Lung microvascular endothelial cell (primary cell): ENCODE measurements at places on chromosomes 6 and 20. TPM values are rescaled to one million over a fixed set of nuclear protein-coding genes. Genes with fewer than 3 reads are reported as not detected.
A peak's percentile ranks its signal among the peaks of the same experiment; 100 is the strongest.

DNA sequence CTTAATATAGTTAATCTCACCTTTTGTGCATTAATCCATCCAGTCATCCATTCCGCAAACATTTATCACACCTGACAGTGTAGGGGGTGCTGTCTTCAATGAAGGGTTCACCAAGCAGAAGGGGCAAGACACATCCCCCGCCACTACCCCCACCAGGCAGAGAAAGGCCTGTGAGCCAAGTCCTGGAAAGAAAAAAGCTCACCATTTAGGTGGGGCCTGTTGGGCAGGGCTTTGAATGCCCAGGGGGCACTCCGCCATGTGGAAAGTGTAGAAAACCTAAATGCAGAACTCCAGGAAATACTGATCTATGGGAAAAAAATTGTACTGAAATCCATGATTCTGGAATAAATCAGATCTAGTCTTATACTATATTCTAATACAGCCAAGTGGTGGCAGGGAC, 4.8 kb upstream of the STX16 start:
- DNase-seq: no peak

DNA sequence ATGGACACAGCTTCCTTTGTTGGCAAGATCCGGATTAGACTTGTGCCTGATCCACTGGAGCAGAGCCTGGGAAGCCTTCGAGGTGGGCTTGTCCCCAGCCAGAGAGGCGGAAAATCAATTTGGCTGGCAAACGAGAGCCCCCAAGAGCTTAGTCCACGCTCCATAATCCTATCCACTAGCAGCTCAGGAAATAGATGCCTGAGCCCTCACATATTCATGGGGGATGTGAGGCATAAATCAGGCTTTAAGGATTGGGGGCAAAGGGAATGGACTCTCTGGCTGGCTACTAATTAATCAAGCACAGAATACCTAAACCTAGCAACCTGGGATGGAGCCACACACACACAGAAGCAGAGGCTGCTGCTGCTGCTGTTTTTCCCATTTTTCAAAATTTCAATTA, 137.9 kb downstream of the PKHD1 start:
- no peak for DNase-seq

- no peak for DNase-seq
Observed at GRCh38 chr20:53097791-53098190, 125.6 kb downstream of the TSHZ2 start.

- DNase-seq: no peak
Observed at GRCh38 chr6:68951270-68951669, 316.2 kb downstream of the ADGRB3 start.

DNA sequence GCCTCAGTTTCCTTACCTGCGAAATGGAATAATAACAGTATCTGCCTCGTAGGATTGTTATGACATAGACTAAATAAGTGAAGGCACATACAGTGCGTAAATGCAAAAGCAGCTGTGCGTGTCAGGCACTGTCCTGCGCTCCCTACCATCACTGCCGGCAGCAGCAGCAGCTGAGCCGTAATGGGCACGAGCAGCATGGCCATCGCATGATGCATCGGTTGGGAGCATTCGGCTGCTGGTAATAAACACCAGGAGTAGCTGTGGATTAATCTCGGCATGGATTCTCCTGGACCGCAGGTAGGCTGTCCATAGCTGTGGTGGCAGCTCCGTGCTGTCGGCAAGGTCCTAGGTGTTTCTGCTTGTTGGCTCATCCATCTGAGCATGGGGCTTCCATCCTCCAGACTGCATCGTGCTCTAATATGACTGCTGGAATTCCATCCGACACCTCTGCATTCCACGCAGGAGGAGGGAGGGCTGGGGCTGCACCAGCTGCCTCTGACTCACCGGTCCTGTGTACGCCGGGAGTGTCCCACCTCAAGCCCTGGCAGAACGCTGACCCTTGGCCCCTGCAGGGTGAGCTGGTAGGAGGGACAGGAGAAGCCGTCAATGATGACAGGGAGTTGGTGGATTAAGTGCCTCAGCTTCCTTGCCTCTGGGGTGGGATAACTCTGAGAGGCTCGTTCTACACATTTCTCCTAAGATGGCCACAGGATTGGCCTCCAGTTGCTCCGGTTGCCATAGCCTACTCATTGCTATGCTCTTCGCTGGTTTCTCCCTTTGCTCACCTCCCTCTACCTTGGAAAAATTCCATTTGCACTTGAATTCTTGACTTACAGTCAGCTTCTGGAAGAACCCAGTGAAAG, 100.9 kb upstream of the PMEPA1 start:
- DNase-seq: no peak

The ULBP1 gene
- under 0.01 and 0.22 TPM in 2 replicates for total RNA-seq

The TNXB gene
- total RNA-seq: 0.44 and 4.2 TPM in 2 replicates

The C20orf141 gene
- not detected in 2 replicates for total RNA-seq

GRCh38 chr6:100925749-100926148, 44.6 kb upstream of the ASCC3 start:
- DNase-seq: no peak

GRCh38 chr6:133083248-133083967, 157.7 kb upstream of the EYA4 start:
- no peak for DNase-seq

DNA sequence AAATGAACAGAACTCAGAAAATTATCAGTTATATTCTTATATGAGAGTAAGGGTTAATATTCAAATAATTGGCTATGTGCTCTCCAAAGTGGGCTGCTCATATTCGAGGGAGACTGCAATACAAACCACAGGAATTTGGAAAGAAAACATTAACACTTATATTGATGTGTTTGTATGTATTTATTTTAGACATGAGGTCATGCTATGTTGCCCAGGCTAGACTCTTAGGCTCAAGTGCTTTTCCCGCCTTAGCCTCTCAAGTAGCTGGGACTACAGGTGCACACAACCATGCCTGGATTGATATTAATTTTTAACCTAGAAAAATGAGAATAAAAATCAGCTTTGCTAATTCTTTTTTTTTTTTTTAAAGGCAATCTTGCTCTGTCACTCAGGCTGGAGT, 35.0 kb downstream of the BTBD9 start:
- DNase-seq: no peak

DNA sequence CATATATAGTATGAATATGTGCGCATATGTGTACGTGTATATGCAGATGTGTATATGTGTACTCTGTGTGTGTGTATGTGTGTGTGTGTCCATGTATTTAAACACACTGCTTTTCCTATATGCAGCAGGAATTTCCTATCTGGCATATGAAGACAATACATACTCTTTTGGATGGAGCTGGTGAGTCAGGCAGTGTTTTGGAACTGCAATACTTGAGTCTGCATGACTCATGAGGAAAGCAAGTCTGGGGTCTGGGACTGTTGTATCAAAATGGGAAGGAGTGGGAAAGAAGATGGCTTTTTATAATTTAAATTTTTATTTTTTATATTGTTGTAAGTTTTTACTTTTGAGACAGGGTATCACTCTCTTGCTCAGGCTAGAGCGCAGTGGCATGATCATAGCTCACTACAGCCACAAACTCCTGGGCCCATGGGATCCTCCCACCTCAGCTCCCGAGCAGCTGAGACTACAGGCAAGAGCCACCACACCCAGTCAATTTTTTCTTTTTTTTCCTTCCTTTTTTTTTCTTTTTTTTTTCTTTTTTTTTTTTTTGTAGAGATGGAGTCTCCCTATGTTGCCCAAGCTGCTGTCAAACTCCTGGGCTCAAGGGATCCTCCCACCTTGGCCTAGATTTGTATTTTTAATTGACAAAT, 72.2 kb downstream of the ATXN1 start:
- DNase-seq: peak; percentile 94

The CGAS gene
- 0.60 and 1.5 TPM in 2 replicates for total RNA-seq

DNA sequence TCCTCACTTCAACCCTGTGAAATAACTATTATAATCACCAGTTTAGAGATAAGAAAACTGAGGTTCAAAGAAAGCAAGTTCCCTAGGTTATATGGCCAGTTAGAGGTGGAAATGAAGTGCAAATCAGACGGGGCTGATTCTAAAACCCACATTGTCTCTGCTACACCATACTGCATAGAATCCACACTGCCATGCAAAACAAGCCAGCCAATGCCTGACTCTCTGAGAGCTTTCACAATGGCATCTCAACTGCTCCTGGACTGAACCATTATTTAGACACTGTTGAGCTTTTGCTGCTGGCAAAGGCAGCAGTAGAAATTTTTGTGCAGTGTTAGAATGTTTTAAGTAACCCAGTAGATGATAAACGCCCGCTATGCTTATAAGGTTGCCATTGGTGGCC, 195.2 kb upstream of the CNR1 start:
- DNase-seq: no peak

DNA sequence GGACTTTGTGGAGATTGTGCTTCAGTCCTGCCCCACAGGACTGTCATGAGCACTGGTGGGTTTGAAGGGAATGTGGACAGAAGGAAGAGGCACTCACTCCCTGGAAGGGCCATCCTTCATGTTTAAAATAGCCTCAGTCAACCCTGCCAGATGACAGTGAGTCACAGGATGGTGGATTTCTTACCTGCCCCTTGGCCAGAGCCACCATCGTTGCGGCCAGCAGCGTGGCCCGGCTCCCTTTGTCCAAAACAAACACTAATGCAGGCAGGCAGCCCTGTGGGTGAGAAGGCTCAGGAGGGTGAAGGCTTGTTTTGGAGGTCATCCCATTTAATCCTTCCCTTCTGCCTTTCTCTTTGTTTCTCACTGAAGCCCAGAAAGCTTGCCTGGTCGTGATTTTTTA, 422.7 kb downstream of the CD83 start:
- no peak for DNase-seq

DNA sequence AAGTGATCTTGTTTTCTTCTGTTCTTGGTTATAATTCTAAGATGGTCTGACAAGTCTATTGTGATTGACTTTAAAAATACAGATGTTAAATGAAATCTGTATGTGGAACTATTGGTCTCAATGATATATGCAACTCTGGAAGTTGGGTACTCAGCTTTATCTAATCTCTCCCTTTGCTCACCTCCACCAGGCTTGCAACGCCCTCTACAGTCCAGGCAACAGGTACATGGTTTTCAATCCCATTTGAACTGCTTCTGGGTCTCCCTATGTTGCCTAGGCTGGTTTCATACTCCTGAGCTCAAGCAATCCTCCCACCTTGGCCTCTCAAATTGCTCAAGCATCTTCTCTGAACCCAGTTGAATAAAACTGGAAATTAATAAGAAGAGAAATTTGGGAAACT, 25.6 kb upstream of the HLA-DQB1 start:
- DNase-seq: no peak

GRCh38 chr20:10129749-10130148, 88.9 kb upstream of the SNAP25 start:
- DNase-seq: no peak

GRCh38 chr20:60313614-60314013, 355.4 kb downstream of the CDH26 start:
- no peak for DNase-seq

The SPTLC3 gene
- total RNA-seq: under 0.01 and 0.44 TPM in 2 replicates

- DNase-seq: peak; percentile 93
Observed at GRCh38 chr6:48111143-48111506, at the start of gene PTCHD4. PTCHD4 (minus strand) TSS chr6:48111197; CDS start chr6:48068957, 42,240 bp downstream.

GRCh38 chr6:65161661-65162060, 545.4 kb downstream of the EYS start:
- no peak for DNase-seq

DNA sequence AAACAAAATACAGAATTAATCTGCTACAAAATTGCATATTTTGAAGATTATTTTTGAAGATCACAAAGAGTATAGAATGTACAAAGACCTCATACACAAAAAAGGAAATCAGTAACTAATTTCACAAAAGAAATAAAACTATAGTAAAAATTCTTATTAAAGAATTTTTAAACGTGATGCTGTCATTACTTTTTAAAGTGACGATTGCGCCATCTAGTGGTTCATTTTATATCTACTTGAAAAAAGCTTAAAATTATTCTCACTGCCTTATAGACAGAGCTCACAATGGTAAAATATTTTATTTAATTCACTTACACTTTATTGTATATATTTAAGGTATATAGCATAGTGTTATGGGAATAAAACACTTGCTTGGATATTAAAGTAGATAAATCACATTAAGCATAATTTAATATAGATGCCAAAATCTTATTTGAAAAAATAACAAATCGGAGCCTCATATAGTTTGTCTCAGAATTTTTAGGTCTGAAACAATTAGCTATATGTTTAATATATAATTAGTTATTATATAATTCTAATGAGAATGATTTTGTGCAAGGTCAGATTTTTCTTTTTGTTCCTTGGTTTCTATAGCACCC, 128.8 kb downstream of the PHF3 start:
- peak; percentile 57 for DNase-seq

DNA sequence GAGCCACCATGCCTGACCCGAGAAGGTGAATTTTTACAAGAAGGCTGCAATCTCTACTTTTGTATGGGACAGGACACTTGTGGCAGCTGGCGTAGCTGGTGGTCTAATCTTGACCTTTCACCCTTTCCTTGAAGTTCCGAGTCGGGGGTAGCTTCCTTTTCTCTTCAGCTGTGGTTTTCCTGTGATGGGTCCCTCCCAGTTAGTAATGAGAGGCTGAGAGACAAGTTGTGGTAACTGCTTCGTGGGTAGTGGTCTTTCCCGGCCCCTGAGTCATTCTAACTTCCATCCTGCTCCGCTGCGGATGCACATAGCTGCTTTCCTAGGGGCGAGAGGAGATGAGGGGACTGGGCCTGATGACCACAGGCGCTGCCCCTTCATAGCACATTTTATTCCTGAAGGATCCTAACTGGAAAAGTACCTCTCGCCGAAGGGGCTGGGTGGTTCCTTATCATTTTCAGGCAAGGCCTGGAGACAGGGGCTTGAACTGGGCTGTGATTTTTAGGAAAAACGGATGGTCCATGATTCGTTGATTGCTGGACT, 3.1 kb downstream of the SYNJ2 start:
- peak; percentile 20 for DNase-seq

- no peak for DNase-seq
Observed at GRCh38 chr6:34519971-34520644, 36.0 kb downstream of the SPDEF start.

- DNase-seq: no peak
Observed at GRCh38 chr20:53776858-53777257, 183.2 kb upstream of the ZNF217 start.

The CLPSL1 gene
- total RNA-seq: not detected in 2 replicates

DNA sequence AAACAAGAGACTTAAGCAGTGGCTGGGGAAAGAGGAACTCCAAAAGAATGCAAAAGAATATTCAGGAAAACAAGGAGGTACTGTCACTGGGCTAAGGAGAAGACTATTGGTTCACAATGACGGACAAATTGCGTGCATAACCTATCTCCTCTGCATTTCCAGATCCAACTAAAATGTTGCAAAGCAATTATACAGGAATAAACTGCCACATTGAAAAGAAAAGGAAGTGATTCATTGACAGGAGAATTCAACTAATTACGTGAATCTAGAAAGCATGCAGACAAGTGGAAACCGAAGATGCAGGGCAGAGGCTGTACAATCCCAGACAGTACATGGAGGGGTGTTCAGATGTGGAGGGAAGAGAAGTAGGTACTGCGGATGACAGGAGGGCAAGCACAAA, 152.8 kb upstream of the RIPOR2 start:
- peak; percentile 13 for DNase-seq
